ENCODE measurements at places on chromosomes 7 and 10.

DNA sequence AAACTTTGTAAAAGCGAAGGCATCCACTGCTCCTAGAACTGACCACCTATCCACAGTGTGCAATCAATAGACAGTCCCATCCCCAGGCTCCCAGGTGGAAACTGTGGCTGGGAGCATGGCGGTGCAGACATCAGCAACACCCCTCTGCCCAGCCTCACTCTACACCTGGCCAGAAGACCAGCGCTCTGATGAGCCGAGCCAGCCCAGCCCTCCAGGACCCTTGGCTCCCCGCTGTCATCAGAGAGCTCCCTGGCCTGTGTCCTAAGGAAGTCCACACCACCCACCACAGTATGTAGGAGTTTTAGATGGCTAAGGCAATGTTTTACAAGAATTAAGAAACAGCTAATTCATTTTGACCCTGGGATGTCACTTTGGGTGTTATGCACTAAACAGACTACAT is 81.0 kb downstream of the VOPP1 start:
- no peak for DNase-seq

GRCh38 chr10:88651101-88651551 is 13.1 kb upstream of the LIPF start:
- no peak for DNase-seq

GRCh38 chr7:73717025-73717807 is 2.3 kb downstream of the STX1A start:
- DNase-seq = no peak

- no peak for DNase-seq
Observed at GRCh38 chr7:87267239-87267900, 47.8 kb upstream of the TMEM243 start.

DNA sequence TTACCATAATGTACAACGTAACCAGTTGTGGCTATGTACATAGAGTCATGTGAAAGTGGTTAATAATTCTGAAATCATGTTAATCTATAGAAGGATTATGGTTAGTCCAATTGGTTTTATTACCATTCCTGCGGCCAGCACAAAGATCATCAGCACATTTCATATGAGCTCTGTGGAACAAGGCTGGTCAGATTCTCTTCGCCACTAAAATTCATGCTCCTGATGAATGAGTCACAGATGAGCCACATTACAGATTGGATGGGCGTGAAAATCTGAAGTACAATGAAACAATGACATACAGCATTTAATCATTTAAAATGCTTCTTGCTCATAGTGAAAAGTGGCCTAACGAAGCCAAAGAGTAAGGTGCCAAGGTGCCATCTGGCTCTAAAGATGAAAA is 716.2 kb upstream of the PHF14 start:
- DNase-seq = no peak

DNA sequence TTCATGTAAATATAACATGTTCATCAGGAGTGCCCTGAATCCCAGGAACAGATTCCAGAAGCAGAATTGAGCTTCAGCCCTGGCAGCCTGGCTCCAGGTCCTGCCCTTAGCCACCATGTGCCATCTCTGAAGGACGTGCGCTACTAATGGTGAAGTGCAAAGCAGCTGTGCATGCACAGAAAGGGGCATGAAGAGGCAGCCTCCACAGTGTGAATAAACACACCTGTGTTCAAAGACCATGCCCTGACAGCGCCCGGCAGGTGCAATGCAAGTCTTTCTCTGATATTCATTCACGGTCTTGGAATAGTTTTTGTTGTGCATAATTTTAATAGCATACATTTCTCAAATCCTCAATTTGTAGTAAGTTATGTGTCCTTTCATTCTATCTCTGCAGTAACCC is 250.4 kb upstream of the TCERG1L start:
- DNase-seq = no peak

DNA sequence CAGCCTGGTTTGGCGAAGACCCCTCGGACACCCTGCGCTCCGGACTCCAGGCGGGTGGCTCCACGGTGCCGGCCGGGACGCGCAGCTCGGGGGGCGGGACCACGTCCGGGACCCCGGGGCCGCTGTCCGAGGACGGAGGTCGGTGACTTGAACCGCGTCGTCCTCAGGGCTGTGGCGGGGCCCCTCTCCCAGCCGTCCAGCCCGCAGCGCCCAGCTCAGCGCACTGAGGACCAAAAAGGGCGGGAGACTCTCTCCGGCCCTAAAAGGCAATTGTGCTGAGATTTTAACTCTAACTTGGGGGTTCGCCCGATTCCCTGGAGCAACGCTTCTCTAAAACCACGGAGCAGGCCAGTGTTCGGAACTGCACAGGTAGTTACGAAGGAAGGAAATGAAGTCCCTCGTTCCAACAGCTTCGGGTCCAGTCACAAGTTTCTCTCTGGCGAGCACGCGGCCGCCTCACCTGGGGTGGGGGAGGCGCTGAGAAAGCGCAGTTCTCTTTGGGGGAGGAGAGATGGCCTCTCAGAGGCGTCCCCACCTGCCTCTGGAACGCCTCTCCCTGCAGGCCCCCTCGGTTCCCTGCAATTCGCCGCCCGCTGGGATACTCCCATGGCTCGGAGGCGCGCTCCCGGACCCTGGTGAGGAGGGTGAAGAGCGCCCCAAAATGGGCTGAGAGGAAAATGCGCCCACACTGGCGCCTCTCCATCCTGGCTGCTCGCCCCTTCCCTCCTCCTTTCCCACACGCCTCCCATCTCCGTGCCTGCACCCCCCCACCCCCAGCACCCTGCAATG is 352.7 kb downstream of the DNAJB6 start:
- no peak for DNase-seq

- no peak for DNase-seq
Observed at GRCh38 chr7:158587162-158588084, at the start of gene PTPRN2. PTPRN2 (minus strand) TSS chr7:158587823.

DNA sequence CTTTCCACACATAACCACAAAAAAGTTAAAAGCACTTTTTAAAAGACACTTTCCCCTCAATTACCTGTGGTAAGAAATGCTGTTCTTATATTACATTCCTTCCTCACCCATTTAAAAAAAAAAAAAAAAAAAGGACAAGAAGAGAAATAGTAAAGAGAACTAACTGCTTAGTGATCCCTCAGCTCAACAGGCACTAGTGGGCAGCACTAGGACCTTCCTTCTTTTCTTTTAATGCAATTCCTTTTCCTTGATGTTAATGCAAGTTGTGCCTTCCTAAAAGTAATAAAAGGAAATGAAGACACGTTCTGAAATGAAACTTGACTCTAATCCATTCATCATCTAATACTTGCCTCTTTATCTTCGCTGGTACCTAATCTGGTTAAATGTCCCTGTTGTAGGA is 189.7 kb downstream of the TCF7L2 start:
- no peak for DNase-seq

DNA sequence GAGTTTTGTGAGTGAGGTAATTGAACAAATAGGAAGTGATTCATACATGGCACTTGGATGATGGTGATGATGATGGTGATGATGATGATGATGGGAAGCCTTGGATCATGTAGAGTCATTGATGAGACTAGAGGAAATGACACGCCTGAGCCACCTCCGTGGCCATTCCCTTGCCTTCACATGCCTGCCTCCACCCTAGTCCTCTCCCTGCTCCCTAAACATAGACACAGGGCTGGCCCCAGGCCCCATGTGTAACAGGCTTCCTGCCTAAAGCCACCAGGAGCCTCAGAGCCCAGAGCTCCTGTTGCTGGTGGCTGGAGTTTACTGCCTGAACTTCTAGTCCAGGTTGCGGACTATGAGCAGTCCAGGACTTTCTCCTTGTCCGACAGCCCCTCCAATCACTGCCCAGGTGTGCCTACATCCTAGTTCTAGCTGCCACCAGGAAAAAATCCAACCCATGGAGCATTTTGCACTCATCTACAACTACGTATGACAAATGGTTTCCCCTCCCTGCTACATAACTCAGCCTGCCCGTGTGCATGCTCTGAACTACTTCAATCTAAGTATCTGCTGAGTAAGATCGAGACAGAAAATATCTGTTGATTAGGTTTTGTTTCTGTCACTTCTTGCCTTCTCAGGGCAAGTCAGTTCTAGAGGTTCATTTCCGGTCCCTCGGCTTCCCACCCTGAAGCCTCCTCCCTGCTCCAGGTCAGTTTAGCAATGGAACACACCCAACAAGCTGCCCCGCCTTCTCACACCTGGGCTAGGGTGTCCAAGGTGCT is 35.5 kb upstream of the KDM7A start:
- no peak for DNase-seq

Measured in cortex of kidney (tissue), 1 donor.